ENCODE measurements at places on chromosomes 12 and 14.
A peak's percentile ranks its signal among the peaks of the same experiment; 100 is the strongest.

DNA sequence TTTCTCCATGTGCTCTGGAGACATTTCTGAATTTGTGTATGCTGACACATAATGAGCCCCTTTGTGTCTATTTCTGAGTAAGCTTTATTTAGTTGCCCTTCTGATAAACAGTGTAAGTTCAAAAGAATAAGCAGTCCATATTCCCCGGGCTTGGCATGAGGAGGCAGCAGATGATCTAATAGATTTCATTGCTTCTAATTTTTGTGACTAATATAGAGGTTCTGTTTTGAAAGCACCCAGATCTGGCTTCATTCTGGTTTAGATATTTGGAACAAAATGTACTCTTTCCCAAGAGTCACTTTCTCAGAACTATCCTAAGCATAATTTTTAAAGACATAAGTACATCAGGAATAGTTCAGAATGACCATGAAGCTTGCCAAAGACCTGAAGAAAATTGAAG, 290.9 kb downstream of the BTG1 start:
- no peak for DNase-seq

DNA sequence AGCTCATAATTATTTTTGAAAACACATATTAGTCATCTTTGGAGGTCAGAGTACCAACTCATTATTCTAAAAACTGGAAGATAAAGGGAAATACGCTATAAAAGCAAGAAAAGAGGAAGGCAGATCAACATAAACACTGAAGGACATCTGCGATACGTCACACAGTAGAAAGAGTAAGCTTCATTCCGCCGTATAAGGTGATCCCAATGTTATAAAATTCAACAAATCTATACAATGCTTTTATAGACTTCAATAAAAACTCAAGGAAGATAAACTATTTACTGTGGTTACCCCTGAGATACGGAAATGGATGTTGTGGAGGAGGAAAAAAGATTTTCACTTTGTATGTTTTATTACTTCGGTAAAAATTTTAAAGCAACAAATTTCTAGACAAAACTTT, 92.6 kb downstream of the ITPR2 start:
- no peak for DNase-seq

GRCh38 chr14:23094666-23095195, at the start of gene ACIN1:
ACIN1 (minus strand) TSS chr14:23095136; CDS start chr14:23095112, 24 bp downstream.
- DNase-seq: peak; percentile 99

DNA sequence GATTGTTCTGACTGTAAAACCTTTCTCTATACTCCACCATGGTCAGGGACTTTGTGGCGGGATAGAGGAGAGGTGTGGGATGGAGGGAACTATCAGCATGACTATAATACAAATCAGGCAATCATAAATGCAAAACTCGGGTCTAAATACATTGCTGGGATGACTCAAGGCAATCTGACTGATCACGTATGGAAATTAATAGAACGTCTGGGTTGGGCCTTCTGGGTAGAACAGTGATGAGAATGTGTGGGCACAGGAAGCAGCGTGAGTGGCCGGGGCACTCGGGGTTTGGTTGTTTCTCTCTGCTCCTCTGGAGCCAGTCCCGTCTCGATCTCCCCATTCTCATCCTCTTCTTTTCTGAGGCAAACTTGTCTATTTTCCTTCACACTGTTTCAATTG, 485.8 kb downstream of the VRK1 start:
- no peak for DNase-seq

DNA sequence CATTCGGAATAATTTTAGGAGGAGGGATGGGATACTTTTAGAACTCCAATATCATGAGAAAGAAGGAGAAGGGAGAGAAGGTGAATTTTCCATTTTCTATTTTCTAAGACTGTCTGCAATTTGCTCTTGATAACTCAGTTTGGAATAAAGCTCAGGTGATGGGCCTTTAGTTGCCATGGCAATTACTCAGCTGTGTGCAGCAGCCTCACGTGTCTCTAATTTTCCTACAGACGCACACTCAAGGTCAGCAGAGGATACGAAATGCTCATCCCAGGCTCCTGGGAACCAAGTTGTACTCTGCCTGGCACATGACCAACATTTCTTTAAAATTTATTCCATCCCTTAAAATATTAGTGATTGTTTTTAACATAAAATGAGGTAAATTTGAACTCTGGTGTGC, 76.7 kb downstream of the TTC8 start:
- no peak for DNase-seq

Measured in stimulated activated CD4-positive, alpha-beta T cell treated with anti-CD3 and anti-CD28 coated beads, Interleukin-2, amount 100 ng/mL, for 48 hours (primary cell).